ENCODE measurements at places on chromosomes 2 and 18.

GRCh38 chr2:207165121-207166038 is at the start of gene KLF7:
KLF7 (minus strand) TSS chr2:207165948; CDS start chr2:207165568, 380 bp downstream.
- DNase-seq = no peak

- no peak for DNase-seq
These were observed 746.0 kb downstream of the METTL4 start for GRCh38 chr18:1825296-1825695.

DNA sequence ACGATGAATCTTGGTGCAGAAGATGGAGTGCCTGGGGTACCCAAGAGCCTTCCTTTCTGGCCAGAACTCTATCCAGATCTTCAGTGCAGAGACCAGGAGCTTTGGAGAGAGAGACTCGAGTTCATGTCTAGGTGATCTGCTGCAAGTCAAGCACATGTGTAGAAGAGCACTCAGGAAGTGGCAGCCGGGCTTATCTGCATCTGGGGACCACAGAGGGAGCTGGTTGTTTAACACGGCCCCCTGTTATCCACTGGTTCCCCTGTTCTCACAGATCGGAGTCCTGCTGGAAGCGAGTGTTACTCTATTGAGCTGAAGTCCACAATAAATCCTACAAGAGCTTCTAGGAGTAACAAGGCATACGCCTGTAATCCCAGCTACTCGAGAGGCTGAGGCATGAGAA is 128.3 kb downstream of the ACOXL start:
- no peak for DNase-seq

DNA sequence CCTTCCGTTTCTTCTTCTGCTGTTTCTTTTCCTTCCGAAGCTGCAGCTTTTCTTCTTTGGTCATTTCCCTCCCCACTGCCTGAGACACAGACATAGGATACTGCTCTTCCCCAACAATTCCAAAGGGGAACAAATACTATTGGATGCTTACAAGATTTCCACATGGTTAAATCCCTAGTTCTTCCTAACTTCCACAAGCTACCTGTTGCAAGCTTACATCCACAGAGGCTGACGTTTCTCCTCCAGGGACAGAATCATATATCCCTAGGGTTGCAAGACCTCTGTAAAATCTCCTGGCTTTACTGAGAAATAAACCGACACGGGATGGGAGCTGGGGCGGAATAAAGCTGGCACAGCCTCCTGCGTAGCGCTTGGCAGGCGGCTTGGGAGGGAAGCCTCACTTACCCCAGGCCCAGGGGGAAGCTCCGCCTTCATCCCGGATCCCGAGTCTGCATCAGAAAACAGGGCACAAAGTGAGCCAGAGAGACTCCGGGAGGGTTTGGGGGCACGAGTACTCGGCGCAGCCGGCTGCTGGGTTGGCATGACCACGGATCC is 590 bp downstream of the EIF2B4 start:
- no peak for DNase-seq

GRCh38 chr2:9627310-9627709 is 3.5 kb downstream of the YWHAQ start:
- DNase-seq = no peak

- no peak for DNase-seq
These were observed 293.6 kb upstream of the CCDC68 start for GRCh38 chr18:55252901-55253300.

All from GM04503 (cell line).